ENCODE measurements at places on chromosomes 6 and 20.

GRCh38 chr20:50929299-50930138 lies 1.7 kb downstream of the ADNP start:
- DNase-seq: peak; percentile 84

DNA sequence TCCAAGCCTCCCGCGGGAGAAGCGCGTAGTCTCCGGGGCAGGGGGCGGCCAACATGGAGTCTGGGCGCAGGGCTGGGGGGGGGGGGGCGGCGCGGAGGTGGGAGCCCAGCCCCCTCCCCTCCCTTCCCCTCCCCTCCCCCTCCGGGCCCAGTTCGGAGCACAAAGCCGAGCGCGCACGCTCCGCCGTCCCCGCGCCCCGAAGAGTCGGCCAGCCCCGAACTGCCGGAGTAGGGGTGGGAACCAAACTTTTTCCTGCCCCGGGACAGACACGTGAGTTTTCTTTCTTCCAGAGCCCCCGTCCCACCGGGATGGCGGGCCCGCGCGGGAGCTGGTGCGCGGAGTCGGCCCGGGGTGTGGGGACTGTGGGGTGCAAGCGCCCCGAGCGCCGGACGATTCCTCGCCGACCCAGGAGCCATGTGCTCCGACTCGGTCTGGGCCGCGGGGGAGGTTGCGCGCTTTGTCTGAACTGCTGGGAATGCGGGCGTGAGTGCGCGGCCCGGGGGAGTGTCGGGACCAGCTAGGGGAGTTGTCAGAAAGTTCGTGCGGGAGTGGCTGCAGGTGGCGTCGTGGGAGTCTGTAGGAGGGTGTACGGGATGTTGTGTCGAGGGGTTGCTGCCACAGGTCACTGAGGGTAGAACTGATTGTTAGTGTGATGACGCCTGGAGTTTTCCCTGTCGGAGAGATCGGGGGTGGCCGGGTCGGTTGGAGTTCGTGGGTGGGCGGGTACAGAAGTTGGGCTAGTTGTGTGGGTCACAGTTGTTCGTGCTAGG lies 1.2 kb downstream of the TGIF2 start:
- peak; percentile 62 for DNase-seq

GRCh38 chr6:150144294-150144868 lies 1.5 kb downstream of the PPP1R14C start:
- no peak for DNase-seq

GRCh38 chr6:25596928-25597818 lies 54.8 kb upstream of the SCGN start:
- DNase-seq: no peak

DNA sequence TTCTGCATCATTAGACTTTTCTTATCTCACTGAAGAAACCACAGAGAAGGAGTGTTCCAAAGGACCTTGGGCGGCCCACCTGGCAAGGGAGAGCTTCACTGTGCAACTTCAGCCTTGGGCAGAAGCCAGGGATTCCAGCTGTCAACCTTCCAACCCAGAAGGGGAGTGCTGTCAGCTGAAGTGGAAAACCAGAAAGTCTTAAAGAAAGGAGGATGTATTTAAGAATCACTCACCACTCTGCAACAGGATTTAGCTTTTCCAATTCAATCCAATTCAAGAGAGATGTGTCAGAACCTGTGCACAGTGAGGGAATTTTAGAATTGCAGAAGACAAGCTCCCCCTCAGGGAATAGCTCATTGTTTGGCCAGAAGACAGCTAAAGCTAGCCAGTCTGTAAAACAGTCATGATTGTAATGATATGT lies 553.7 kb downstream of the CD83 start:
- DNase-seq: no peak

Data from AG08396 (cell line).